Left renal pelvis (tissue), 4 donors: ENCODE measurements at places on chromosomes 13 and 19. TPM values are rescaled to one million over a fixed set of nuclear protein-coding genes. Genes with fewer than 3 reads are reported as not detected.

The SMIM44 gene
- not detected for polyA plus RNA-seq

The PSMC4 gene
- polyA plus RNA-seq: 55.3 TPM

The CBARP gene
- 1.7 TPM for polyA plus RNA-seq

The C19orf85 gene
- polyA plus RNA-seq: not detected

The TMEM147 gene
- polyA plus RNA-seq: 88.3 TPM

The FBN3 gene
- polyA plus RNA-seq: 44.3 TPM

The ZNF66 gene
- polyA plus RNA-seq: 6.9 TPM

The CD70 gene
- not detected for polyA plus RNA-seq

The GNA15 gene
- 1.2 TPM for polyA plus RNA-seq

The TARM1 gene
- 0.21 TPM for polyA plus RNA-seq

The ZNF433 gene
- polyA plus RNA-seq: 16.7 TPM

The SLC1A6 gene
- 0.79 TPM for polyA plus RNA-seq

The SPRY2 gene
- polyA plus RNA-seq: 57.6 TPM

The CYP4F8 gene
- not detected for polyA plus RNA-seq

The PDX1 gene
- not detected for polyA plus RNA-seq

The CLEC17A gene
- polyA plus RNA-seq: 0.29 TPM

The ZNF99 gene
- 0.96 TPM for polyA plus RNA-seq

The CA11 gene
- polyA plus RNA-seq: 21.9 TPM

The PCDH20 gene
- polyA plus RNA-seq: 6.7 TPM

The SUGP1 gene
- polyA plus RNA-seq: 51.6 TPM

The KIR2DL4 gene
- polyA plus RNA-seq: not detected

The FGF14 gene
- 0.99 TPM for polyA plus RNA-seq

The TEX101 gene
- polyA plus RNA-seq: not detected

The KL gene
- 44.2 TPM for polyA plus RNA-seq

The KLK8 gene
- polyA plus RNA-seq: 2.7 TPM

The LIG1 gene
- polyA plus RNA-seq: 45.5 TPM

The ALG11 gene
- polyA plus RNA-seq: 30.0 TPM

The CYSLTR2 gene
- 0.39 TPM for polyA plus RNA-seq

The TMPRSS9 gene
- 0.17 TPM for polyA plus RNA-seq

The ZSWIM4 gene
- 6.9 TPM for polyA plus RNA-seq
